MCF 10A (cell line): ENCODE measurements at places on chromosomes 7 and 10. TPM values are rescaled to one million over a fixed set of nuclear protein-coding genes. Genes with fewer than 3 reads are reported as not detected.
A peak's percentile ranks its signal among the peaks of the same experiment; 100 is the strongest.

The IGF2BP3 gene
- 27.0 and 29.8 TPM in 2 replicates for total RNA-seq

DNA sequence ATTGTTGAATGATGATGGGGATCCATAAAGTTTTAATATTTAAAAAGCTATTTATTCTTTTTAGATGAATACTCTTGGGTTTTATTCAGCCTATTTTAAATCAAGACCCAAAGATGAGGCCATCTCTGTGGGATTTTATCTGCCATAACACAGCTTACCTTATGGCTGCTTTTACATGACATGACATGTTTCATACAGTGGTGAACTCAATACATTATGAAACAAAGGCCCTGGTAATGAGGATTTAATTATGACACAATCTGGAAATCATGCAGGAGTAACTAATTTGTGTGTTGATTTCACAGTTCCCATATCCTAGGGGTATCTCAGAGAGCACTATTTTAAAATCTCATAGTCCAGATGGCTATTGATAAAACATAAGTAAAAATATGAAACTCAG, 661.8 kb upstream of the FZD8 start:
- peak; percentile 2 for DNase-seq

GRCh38 chr7:140261522-140261921, 84.7 kb upstream of the KDM7A start:
- no peak for DNase-seq

The KEL gene
- total RNA-seq, result not detected in 2 replicates

The RELN gene
- not detected in 2 replicates for total RNA-seq

GRCh38 chr7:16546921-16547505, 20.4 kb downstream of the LRRC72 start:
- no peak for DNase-seq

DNA sequence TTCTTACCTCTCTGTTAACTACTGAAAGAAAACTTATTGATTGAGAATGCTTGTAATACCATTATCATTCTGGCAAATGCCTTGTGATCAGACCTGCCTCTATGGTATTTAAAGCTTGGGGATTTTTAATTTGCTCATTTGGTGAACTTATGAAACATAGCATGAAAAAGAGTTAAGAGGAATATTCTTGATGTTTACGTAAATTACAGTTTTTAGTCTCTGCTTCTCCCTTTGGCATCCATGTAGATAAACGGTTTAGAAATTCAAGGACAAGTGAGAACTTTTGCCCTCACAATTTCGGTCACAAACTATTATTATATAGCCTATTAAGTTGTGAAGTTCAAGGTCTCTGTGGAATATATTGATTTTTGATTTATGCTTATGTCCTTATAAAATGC, 11.2 kb upstream of the CELF2 start:
- DNase-seq, result no peak

The NPC1L1 gene
- total RNA-seq, result 0.07 TPM in 1 of 2 replicates, not detected in the other

DNA sequence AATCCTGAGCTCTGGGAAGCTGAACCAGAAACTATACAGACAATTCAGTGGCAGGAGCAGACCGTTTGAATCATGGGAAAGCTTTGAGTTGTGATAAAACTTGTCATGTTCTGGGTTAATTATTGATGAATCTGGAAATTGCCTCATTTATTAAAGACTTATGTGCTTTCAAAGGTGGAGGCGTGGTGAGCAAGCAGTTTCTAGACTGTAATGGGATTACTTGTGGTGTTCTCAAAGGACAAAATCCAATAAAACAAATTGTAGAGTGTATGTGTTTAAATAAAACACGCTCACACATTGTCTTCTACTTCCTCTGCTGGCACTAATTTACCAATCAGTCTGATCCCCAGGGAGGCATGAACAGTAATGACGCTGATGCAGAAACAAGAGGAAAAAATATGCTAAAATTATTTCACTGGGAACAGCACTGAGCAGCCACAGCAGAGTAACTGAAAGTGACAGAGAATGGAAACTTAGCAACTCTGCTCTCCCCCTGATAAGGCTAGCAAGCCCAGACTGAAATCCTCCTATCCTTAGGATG, 25.1 kb downstream of the PARD3 start:
- DNase-seq, result no peak

GRCh38 chr10:118045837-118046394, 825 bp downstream of the RAB11FIP2 start:
- DNase-seq, result peak; percentile 61

The HMX2 gene
- total RNA-seq, result not detected in 2 replicates

GRCh38 chr10:110459600-110459999, 38.1 kb upstream of the DUSP5 start:
- DNase-seq, result no peak
